Aorta (tissue), 5 donors: ENCODE measurements at places on chromosomes 3 and 15. TPM values are rescaled to one million over a fixed set of nuclear protein-coding genes. Genes with fewer than 3 reads are reported as not detected.

LAMB2 gene
- total RNA-seq = 362 TPM

FBXL2 gene
- total RNA-seq = 23.8 TPM

GRCh38 chr3:176737480-176738110, 459.7 kb downstream of the TBL1XR1 start:
- no peak for DNase-seq

- DNase-seq = no peak
These were observed 106.9 kb downstream of the RFTN1 start for GRCh38 chr3:16406579-16406978.

GRCh38 chr15:65611888-65612615, 1.1 kb upstream of the INTS14 start:
- DNase-seq = no peak

DNA sequence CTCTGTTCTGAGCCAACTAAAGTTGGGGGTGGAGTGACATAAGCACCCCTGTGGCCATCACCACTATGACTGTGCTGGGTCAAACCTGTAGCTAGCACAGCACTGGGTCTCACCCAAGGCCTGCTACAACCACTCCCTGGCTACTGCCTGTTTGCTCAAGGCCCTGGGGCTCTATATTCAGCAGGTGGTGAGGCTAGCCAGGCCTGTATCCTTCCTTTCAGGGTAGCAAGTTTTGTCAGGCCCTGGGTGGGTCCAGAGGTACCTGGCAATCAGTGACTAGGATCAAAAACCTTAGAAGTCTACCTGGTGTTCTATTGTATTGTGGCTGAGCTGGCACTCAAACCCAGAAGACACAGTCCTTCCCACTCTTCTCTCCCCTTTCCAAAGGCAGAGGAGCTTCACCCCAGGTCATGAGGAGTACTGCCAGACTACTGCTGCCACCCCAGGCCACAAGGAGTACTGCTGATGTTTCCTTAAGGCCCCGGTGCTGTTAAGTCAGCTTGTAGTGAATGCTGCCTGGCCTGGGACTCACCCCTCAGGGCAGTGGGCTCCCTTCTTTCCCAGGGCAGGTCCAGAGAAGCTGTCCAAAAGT, 170.8 kb downstream of the IGSF11 start:
- no peak for DNase-seq

DNA sequence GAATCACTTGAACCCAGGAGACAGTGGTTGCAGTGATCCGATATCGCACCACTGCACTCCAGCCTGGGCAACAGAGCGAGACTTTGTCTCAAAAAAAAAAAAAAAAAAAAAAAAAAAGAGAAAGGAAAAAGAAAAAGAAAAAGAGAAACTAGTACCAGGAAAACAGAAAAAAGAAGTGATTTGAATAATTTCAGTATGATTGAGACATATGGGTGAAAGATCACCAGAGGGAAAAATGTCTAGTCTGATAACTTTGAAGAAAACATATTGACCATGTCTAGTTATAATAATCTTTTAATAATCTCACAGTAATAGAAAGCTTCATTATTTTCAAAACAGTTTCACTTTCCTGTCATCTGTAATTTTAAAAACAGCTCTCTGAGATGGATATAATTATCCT, 16.4 kb downstream of the TGFBR2 start:
- no peak for DNase-seq

GOLGA8J gene
- total RNA-seq = not detected

LCMT2 gene
- 9.2 TPM for total RNA-seq

DNA sequence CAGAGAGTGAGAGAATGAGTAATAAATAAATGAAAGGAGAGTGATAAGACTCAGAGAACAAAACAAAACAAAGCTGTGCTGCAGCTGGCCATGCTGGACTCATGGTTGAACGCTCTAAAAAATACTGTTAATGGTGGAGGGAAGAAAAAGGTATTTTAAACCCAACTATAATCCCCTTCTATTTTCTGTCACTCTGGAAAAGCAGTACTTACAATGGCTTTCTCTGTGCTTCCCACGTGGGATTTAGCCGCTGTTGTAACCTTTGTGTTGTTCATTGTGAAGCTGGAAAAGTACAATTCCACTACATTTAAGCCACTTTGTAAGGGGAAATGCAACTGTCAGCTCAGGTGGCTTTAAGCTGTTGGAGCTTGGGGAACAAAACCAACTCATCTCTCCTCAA, 917.7 kb downstream of the IGSF11 start:
- no peak for DNase-seq

DNA sequence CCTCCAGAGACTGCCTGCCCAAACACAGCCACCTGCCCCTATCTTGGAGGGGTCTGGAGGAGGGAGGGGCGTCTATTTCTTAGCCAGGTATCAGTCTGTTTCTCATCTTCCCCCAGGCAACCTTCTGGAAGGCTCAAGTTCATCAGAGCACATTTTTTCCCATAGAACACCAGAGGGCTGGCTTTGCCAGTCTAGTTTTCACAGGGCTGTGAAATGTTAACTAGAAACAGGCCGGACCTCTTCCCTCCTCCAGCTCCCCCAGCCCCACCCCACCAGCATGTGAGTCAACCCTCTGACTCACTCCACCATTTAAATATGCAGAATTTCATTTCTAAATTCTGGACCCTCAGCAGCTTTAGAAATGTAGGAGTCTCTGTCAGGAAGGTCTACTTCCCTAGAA, 66.9 kb downstream of the SLCO2A1 start:
- no peak for DNase-seq

INSYN1 gene
- 12.7 TPM for total RNA-seq

HIGD2B gene
- not detected for total RNA-seq

- DNase-seq = no peak
These were observed 84.3 kb downstream of the MB21D2 start for GRCh38 chr3:192833177-192833890.

GRCh38 chr3:60160111-60160821, 1091.0 kb downstream of the FHIT start:
- no peak for DNase-seq

GUCA1C gene
- not detected for total RNA-seq

GRCh38 chr3:180855956-180856355, 56.5 kb upstream of the FXR1 start:
- DNase-seq = no peak

TMOD2 gene
- 33.1 TPM for total RNA-seq

- peak; percentile 59 for DNase-seq
These were observed 90.7 kb upstream of the IQSEC1 start for GRCh38 chr3:13163848-13164382.

TTLL13 gene
- not detected for total RNA-seq

DNA sequence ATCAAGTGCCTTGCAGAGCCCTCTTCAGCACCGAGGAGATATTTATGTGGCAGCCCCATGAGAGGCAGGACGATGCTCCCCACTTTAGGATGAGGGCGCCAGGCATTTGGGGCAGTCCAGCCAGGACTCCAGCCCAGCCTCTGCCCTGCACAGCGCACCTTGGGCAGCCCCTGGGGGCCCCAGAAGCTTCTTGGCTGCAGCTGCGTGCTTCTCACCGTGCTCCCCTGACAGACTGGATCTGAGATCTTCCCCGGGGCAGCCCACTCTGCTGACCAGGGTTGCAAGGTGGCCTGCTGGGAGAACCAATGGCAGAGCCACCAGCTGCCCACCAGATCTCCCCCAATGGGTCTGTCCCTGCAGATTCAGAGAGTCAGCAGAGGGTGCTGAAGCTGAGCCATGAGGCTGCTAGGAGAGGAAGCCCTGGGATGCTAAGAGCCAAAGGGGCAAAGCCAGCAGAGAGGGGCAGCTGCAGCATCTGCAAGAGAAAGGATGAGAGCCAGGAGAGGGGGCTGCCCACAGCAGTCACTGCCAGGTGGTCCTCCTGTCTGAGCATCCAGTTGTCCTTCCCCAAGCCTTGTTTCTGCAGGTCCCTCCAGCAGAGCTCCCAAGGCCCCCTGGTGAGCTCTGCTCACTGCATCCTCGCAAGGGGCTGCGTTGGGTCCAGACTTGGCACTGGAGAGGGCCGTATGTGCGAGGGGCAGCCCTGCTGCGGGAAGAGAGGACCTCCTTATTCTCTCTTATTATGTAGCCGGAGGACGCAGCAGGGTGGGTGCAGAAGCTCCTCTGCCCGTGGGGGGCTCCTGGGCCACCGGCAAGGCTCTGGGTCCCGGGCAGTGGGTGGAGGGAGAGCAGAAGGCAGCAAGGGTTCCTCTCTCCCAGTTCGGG, 14.7 kb upstream of the KLF13 start:
- no peak for DNase-seq

IQCF5 gene
- not detected for total RNA-seq

EBLN2 gene
- 7.8 TPM for total RNA-seq

DNA sequence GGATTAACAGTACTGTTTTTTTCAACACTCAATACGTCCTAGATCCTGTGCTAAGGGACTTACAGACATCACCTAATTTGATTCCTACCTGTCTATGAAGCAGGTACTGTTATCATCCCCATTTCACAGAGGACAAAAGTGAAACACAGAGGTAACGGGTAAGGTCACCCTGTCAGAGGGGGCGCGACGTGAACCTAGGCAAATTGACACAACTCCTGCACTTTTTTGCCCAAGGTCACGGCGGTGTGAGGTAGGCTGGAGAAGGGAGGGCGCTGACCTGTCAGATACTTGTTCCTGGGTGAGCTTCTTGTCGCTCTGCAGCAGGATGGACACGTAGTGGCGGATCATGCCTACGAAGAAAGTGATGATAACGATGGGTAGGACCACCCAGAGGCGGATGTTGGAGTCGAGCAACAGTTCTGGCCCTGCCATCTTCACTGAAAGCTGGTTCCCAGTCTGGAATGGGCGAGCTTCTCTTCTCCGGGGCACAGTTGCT, 363 bp downstream of the EMC3 start:
- no peak for DNase-seq

DNA sequence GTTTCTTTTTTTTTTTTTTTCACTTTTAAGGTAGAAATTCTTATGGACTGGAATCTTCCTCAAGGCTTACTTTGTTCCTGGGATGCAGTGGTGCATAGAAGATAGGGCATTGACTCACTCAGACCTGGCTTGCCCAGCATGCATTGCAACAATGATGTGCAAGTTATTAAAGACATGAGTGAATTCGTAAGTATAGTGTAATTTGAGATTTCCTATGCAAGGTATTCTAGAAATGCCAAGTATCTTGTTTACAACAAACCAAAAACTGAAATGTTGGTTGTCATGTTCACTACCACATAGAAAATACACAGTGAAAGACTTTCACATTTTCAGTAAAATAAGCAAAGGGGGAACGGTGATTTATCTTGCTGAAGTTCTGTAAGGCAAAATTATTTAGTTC, 56.5 kb upstream of the FNDC3B start:
- DNase-seq = no peak

DNA sequence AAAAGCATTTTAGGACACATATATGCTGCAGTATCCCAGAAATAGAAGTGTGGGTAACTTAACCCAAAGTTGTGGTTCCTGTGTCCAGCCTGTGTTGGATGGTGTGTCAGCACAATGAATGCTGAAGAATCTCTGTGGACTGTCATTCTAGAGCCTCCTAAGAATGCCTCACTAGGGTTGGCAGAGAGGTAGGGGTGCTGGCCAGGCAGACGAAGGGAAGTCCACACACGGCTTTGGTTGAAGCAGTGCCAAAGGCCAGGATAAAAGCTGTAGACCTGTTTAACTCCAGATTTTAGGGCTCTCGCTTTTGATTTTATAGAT, 43.7 kb upstream of the TIPARP start:
- no peak for DNase-seq

- DNase-seq = peak; percentile 66
These were observed 2.7 kb downstream of the TYRO3 start for GRCh38 chr15:41561777-41562145.

- no peak for DNase-seq
These were observed 67.3 kb downstream of the ATG7 start for GRCh38 chr3:11339541-11339940.

DNA sequence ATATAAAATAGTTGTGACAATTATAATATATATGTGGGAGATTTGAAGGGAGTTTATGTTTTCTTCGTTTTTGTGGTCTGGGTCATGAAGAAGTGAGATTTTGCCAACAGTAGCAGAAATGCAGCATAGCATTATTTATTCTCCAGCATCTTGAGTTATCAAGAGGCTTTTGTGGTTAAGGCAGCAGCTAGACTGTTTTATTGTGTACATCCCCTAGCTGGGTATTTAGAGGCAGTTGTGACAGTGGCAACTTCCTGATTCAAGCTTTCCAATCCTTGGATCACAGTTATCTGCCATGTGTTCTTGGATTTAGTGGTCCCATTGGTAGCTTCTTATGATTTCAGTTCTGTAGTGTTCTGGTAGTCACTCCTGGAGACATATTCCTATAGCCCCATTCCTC, 29.0 kb downstream of the ARIH1 start:
- DNase-seq = no peak

ZPLD1 gene
- total RNA-seq = 0.84 TPM

IL5RA gene
- 0.18 TPM for total RNA-seq

NRROS gene
- 7.6 TPM for total RNA-seq

ITGA11 gene
- 138 TPM for total RNA-seq

PLCB2 gene
- total RNA-seq = 23.6 TPM

GRCh38 chr3:115162759-115163158, 15.7 kb upstream of the ZBTB20 start:
- DNase-seq = no peak

DNA sequence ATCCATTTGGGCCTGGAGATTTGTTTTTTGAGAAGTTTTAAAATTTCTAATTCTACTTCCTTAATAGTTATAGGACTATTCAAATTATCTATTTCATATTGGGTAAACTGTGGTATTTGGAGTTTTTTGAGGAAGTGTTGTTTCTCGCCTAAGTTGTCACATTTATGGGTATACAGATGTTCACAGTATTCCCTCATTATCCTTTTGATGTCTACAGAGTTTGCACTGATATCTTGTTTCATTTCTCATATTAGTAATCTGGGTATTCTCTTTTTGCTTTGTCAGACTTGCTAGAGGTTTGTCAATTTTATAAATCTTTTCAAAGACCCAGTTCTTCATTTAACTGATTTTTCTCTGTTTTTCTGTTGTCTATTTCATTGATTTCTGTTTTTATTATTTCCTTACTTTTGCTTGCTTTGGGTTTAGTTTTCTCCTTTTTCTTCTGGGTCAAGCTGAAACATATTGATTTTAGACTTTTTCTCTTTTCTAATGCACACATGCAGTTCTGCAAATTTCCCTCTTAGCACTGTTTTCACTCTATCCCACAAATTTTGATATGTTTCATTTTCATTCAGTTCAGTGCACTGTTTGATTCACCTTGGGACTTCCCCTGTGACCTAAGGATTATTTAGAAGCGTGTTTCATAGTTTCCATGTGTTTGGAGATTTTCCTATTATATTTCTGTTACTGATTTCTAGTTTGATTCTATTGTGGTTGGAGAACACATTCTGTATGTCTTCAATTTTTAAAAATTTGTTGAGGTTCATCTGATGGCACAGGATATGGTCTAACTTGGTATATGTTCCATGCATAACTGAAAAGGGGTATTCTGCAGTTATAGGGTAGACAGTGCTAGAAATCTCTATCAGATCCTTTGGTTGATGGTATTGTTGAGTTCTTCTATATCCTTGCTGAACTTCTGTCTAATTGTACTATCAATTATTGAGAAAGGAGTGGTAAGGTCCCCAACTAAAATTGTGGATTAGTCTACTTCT, 79.6 kb downstream of the SUMF1 start:
- no peak for DNase-seq

TMEM266 gene
- total RNA-seq = 0.26 TPM

GRCh38 chr3:127802606-127803005, 19.7 kb downstream of the MGLL start:
- no peak for DNase-seq

CXCR6 gene
- total RNA-seq = 2.8 TPM

- DNase-seq = no peak
These were observed 81.2 kb downstream of the ANO10 start for GRCh38 chr3:43540624-43541023.

- no peak for DNase-seq
These were observed 170.0 kb downstream of the RAB11A start for GRCh38 chr15:66039117-66039871.
